Myocyte (in vitro differentiated cells): ENCODE measurements at places on chromosomes 13 and 19.

DNA sequence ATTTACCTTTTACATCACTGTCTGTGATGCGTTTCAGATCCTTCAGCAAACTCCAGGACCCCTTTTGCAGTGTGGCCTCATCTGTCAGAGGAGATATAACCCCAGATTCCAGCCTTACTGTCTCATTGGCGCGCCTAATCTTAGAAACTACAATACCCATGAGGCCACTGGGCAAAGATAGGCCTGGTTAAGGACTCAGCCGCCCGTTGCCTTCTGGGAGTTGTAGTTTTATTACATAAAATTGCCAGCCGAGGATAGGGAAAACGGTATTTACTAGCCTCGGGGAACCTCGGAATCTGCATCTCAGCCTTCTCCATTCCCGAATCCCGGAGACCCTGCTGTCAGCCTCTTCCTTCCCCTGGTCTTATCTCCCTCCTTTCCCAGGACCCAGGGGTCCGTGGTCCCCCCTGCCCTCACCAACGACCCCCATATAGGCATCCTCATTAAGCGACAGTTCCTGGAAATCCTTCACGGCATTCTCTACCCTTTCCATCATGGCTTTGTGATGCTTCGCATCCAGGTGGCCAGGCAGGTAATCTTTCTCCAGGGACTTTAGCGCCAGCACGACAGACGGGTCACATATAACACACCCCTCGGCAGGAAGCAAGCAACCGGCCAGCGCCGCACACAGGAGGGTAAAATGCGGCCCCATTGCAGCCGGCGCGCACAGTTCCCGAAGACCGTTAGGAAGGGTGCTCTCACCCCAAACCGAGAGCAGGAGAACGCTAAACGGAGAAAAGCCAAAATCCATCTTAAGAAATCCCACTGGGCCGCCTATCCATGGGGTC is 1.3 kb downstream of the IZUMO1 start:
- DNase-seq = peak; percentile 54

GRCh38 chr19:42332059-42332458 is 6.6 kb downstream of the MEGF8 start:
- DNase-seq = no peak

DNA sequence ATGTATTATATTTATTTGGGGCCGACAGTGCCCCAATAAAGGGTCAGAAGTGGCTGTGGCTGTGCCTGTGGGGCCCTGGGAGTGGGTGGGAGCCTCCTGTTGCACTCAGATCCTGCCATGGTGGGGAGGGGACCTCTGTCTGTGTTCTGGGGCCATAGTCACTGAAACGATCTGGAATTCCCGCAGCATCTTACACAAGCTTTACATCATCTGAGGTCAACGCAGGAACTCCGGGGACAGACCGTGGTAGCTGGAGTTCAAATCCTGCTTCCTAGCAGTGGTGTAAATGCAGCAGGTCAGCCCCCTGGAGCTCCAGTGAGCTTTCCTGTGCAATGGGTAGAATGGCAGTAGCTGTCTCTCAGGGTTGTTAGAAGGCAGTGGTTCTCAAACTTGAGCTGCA is 3.9 kb upstream of the SCN1B start:
- no peak for DNase-seq

GRCh38 chr13:25167382-25168174 is 4.5 kb downstream of the AMER2 start:
- DNase-seq = no peak

DNA sequence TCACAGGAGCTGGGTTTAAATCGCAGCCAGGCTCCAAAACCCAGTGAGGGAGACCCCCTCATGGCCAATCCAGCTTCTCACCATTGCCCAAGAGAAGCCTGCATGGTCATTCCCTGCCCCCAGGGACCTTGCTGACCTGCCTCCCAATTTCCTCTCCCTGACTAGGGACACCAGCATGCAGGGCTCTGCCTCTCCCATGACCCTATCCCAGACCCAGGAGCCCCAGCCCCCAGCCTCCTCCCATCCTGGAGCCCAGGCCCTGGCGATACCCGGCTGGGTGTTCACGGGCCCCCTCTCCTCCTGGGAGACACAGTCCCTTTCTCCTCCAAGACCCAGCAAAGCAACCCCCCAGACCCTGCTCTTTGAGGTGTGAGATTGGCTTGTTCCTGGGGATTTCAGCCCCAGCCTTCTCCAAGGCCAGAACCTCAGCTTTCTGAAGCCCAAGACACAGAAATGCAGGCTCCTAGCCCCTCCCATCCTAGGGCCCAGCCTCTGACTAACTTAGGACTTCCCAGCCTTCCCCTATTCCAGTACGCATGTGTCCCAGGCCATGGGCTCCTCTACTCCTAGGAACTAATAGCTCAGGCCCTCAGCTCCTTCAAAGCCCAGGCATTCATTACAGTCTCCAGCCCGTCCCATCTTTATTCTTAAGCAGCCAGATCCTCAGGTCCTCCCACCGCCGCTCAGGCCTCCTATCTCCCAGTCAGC is 1.1 kb downstream of the GYS1 start:
- DNase-seq = peak; percentile 92

- no peak for DNase-seq
Observed at GRCh38 chr13:61765940-61766666, 350.5 kb upstream of the PCDH20 start.

- no peak for DNase-seq
Observed at GRCh38 chr19:14563989-14564651, 7.7 kb downstream of the NDUFB7 start.

DNA sequence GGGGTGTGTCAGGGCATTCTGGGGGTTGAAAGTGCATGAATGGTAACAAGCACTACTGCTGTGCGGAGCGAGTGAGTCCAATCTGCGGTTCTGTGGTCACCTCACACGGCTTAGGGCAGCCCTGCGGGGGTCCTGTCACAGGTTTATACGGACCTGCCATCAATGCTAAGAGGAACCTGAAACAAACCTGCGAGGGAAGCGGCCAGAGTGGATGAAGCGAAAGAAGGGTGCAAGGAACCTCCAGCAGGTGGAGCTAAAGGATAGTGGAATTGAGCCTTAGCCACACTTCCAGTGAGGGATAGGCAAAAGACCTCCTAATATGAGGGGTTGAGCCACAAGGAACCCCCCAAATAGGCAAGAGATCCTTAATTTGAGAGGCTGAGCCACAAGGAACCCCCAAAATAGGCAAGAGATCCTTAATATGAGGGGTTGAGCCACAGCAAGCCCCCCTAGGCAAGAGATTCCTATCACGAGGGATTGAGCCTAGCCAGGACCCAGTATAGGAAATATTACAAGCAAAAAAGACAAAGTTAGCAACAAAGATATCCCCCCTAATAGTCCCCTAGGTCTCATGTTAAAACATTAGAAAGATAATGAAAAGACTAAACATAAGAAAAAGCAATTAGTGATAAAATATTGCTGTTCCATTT is 6.3 kb upstream of the ZNF69 start:
- DNase-seq = peak; percentile 70

DNA sequence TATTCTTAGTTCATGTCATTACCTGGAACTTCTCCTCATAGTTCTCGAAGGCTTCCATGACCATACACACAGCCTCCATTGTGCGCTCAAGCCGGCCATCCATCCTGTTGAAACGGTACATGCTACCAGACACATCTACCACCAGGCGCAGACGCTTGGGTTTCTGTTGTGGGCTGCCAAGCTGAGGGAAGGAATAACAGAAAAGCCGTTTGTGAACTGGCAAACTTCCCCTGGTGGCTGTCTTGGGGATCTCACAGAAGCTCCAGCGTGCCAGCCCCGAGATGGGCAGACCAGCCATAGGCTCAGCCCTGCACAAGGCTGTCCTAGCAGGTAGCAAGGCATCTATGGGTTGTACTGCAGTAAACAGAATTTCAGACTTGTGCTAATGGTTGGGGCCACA is 130.1 kb downstream of the RGCC start:
- DNase-seq = no peak

- DNase-seq = no peak
Observed at GRCh38 chr13:71865874-71866334, 1.1 kb downstream of the DACH1 start.

DNA sequence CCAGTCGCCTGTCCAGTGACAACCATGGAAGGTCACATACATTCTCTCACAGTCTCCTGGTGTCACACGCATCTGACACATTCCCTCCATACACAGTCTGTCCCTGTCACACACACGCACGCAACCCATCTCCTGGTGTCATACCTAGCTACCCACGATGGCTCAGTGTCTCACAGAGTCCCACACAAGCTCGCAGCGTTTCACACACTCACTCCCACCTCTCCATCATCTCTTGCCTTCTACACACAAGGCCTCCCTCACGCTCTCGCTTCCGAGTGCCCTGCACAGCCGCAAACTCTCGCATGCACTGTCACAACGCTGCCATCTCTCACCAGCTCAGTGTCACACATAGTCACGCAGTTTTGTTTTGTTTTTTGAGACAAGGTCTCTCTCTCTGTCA is 1.2 kb upstream of the GNG8 start:
- DNase-seq = no peak

GRCh38 chr19:19470579-19470978 is 44.8 kb downstream of the TSSK6 start:
- no peak for DNase-seq

DNA sequence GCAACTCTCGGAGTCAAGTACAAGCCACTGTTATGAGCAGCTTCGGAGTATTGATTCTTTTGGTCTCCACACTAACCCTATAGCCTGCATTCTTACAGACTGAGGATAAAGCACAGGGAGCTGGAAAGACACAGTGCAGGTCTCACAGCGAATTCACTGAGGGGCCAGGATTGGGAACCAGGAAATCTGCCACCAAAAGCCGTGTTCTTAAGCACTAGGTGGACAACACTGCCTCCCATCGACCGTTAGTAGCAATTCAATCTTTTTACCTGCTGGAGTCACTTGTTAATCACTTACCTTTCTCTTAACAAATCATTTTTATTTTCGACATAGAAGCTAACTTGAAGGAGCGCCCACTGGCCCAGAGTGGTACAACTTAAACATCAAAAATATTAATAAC is 6.3 kb downstream of the PMIS2 start:
- DNase-seq = peak; percentile 24

- DNase-seq = no peak
Observed at GRCh38 chr19:42352301-42353259, 27.1 kb downstream of the MEGF8 start.

DNA sequence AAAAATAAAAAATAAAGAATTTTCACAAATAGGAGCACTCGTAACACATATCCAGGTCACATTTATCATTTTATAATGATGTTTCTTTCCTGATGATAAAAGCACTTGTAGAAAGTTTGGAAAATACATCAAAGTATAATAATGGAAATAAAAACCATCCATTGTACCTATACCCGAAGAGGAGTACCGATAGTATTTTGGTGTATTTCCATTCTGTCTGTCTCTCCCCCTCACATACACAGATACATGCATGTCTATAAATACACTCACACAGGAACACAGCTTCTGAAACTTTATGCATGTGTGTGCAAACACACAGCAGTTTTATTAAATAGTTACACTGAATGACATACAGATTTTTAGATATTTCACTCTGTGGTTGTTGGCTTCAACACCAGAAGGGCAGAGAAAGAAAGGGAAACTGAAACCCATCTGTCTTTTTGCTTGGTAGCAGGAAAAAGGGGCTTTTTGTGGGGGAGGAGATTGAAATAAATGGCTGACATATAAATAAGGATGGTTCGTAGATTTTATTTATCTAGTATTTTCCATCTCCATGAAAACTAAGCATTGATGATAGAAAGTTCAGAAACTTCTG is 114.8 kb downstream of the LRCH1 start:
- no peak for DNase-seq

- DNase-seq = peak; percentile 66
Observed at GRCh38 chr13:97212601-97213040, 9.5 kb upstream of the MBNL2 start.

GRCh38 chr13:65964672-65965071 is 1265.5 kb downstream of the PCDH9 start:
- no peak for DNase-seq

GRCh38 chr19:32350471-32350865 is 5.1 kb downstream of the ZNF507 start:
- DNase-seq = no peak

GRCh38 chr13:50709058-50709457 is 134.4 kb downstream of the DLEU7 start:
- DNase-seq = no peak

- DNase-seq = no peak
Observed at GRCh38 chr19:2057484-2058469, 6.7 kb upstream of the MKNK2 start.

DNA sequence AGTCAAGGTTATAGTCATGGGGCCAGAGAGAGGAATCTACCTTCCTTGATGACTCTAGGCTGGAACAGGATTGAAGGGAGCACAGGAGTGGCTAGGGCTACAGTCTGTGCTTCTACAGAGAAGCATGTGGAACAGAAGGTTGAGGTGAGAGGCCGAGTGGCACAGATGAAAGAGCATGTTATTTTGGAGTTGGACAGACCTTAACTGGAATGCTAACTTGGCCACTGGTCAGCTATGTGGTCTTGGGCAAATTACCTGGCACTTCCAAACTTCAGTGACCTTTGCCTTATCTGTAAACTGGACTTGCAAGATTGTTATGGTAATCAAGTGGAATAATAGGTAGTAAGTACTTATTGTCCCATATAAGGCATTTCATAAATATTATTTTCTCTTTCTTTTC is 252.7 kb downstream of the KCNRG start:
- no peak for DNase-seq

GRCh38 chr19:49120868-49121267 is 1.5 kb downstream of the PPFIA3 start:
- DNase-seq = no peak

DNA sequence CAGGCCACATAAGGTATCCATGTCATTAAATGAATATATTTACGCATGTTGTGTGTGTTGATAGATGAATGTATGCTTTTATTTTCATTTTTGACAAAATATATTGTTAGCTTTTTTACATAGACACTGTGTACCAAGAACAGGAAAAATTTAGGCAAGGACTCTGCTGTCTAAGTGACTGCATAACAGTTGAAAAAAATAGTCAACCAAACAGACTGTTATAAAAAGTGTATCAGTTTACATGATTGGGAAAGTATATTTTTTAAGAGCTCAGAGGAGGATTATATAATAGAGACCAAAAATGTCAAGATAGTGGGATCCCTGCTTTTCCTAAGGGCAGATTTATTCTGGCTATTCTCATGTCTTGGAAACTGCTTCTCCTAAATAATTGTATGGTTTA is 858.0 kb downstream of the SLITRK1 start:
- peak; percentile 13 for DNase-seq

DNA sequence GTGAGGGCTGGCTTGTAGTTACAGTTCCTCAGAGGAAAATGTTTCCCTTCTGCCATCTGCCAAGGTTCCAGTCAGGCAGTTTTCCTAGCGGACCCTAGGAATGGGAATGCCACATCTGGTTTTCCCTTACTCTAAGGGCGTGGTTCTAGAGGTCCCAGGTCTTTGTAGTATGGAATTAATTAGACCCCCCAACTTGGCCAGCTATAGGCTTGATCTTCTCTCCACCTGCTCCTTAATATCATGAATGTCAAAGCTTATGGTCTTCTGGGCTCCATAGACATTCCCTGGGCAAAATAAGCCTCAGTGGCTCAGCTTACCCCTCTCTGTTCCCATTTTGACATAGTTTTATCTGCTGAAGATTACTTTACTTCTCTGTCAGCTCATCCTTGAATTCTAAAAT is 70.0 kb downstream of the ZNF568 start:
- no peak for DNase-seq

GRCh38 chr13:45413826-45414307 is 4.3 kb downstream of the SLC25A30 start:
- no peak for DNase-seq
